Mesothelial cell of epicardium (in vitro differentiated cells): ENCODE measurements at places on chromosomes 11 and 22.

- no peak for DNase-seq
These were observed 65.3 kb downstream of the CELSR1 start for GRCh38 chr22:46471901-46472721.

DNA sequence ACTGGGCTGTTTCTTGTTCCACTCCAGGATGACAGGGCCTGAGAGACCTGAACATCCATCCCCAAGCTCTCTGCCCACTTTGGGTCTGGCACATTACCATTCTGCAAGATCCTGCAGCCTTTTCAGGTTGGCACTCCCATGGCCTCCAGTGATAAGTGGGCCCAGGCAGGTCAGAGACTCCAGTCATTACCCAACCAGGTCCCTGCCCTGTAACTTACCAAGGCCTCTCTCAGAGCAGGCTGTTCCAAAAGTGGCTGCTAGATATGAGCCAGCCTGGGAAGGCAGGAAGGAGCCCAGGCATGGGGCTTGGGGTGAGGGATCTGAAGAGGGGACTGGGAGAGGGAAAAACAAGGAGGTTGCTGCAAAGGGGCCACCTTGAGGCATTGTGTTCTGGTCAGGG is 35.9 kb downstream of the KCNQ1OT1 start:
- DNase-seq: no peak

DNA sequence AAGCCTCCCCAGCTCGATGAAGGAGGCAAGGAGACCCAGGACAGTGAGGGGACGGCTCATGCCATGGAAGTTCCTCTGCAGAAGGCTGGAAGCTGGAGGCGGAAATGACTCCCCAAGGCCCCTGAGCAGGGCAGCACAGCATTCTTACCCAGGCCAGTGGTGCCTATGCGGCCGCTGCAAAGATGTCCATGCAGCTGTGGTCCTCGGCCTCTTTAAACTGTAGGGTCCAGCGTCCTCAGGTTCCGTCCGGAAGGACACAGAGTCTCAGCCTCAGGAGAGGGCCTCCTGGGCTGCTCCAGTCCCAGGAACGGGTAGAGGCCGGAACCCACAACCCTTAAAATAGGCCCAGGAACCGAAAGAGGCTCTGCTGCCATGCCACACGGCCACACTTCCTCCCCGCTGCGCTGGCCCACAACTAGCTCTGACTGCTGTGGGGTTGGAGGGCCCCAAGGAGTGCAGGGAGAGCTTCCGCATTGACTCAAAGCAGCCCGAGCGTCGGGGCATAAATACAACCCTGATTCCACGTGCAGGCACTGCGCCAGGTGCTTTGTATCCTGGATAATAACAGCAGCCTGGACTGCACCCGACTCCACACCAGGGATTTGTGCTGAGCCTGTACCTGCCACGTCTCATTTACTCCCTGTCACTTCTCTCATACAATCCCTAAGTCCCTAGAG is 5.5 kb downstream of the KIAA0930 start:
- no peak for DNase-seq

- no peak for DNase-seq
These were observed 80.0 kb upstream of the PPARA start for GRCh38 chr22:46070215-46070802.

GRCh38 chr22:28648792-28649191 is 30.8 kb downstream of the TTC28 start:
- DNase-seq: no peak

GRCh38 chr22:24450610-24451009 is 23.2 kb downstream of the ADORA2A start:
- no peak for DNase-seq
